GM12878 (cell line): ENCODE measurements at places on chromosomes 7 and 10.

DNA sequence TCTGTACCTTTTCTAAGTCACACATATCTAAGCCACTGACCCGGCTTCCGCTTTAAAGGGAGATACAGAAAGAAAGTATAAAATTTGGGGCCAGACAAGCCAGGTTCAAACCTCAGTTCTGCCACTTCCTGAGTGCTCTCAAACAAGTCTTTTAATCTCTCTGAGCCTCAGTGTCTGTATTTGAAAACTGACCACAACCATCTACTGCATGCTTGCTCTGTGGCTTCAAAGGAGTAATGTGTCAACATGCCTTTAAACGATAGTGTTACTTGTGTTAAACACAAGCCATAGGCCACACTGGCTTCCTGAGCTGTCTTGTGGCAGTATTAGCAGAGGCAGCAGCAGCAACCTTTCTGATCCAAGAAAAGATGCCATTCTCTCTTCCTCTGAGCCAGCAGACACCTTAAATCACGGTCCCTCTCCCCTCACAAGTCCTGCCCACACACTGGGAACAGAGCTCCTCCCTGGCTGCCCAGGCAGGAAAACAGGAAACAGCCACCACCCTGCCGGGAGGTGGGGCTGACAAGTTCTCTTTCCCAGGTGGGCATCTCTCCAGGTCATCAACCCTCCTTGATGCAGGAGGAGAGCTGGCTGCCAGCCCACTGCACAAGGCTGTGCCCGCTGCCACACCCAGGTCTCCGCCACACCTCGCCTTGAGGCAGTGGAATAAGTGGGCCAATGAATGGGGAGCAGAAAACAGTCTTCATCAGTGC, 10.7 kb downstream of the HIP1 start:
- DNase-seq, result no peak

GRCh38 chr7:152435384-152436110, at the start of gene KMT2C:
KMT2C (minus strand) TSS chr7:152436003; CDS start chr7:152435786, 217 bp downstream.
- DNase-seq, result no peak

- no peak for DNase-seq
These were observed 335.8 kb upstream of the MKI67 start for GRCh38 chr10:128461991-128462390.

GRCh38 chr10:93344691-93345090, 137.4 kb downstream of the MYOF start:
- DNase-seq, result no peak

- no peak for DNase-seq
These were observed 390.3 kb downstream of the KCNMA1 start for GRCh38 chr10:77247031-77247990.

DNA sequence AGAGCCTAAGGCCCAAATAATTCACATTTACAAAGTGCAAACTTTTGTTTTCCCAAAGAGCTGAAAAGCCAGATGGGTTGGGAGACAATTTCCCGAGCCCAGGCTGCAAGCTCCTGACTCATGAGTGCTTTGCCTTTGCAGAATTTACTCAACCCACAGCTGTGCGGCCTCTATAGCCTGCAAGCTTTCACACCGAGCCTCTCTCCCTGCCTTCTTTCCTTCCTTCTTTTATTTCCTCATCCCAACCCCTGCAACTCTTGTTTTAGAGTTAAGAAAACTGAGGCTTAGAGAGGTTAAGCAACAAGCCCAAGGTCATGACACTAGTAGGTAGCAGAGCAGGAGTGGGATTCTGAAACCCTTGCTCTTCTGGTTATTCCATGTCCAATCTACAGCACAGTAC, 203.0 kb upstream of the GPR26 start:
- no peak for DNase-seq

GRCh38 chr7:116214921-116215320, 4.6 kb downstream of the TES start:
- no peak for DNase-seq

DNA sequence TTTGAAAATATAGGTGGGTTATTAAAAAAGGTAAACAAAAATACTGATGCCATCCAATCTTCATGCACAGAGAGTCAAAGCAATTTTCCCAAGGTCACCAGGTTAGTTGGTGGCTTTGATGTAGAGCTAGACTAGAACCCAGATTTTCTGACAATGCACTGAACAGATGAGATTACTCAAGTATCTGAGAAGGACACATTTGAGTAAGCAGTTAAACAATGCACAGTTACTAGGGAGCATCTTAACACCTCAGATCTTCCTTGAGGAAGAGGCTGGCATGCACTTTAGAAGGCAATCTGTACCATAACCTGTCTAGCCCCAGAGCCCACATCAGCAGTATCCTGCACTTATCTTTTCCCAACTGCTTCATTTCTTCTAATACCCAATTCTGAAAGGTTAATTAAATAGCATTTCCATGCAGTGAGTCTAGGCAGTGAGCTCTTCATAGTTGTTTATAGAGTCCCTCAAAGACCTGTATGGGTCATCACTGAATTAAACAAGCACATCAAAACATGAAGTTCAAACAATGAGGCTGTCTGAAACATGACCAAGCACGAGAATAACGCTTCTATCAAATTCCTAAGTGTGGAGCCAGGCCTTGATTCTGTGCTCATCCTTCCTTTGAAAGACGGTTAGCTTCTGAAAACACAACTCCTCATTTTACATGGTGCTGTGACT, 38.2 kb upstream of the ANK3 start:
- no peak for DNase-seq

GRCh38 chr7:111358915-111359314, 203.4 kb downstream of the IMMP2L start:
- DNase-seq, result no peak

- no peak for DNase-seq
These were observed 71.6 kb upstream of the CTBP2 start for GRCh38 chr10:125231813-125232475.
